ENCODE measurements at places on chromosomes 5 and 9.

GRCh38 chr5:9363449-9363848 lies 182.4 kb downstream of the SEMA5A start:
- DNase-seq = no peak

DNA sequence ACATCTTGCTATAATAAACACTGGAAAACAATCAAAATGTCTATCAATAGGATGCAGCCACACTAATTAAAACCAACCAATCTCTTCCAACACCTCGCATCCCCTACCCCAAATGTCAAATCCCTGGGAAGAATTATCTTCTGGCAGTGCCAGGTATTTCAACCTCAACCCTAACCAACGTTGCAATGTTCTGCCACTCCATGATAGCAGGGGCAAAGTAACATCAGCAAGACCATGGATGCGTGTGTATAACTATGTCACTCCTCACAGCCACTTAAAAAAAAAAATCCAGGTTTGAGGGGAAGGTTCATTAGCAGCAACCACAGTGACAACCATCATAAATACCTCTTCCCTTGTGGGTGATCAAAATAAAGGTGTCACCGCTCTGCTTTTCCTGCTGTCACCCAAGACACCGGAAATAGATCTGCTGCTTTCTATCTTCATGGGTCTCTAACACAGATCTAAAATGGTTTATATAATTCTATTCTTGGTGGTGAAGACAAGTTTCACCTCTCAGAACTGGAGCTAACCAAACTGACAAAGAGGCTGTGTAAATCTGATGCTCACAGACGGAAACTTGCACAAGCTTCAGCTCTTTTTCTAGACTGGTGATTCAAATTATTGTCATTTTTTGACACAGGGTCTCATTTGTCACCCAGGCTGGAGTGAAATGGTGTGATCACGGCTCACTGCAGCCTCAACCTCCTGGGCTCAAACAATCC lies 9.9 kb downstream of the HSPA9 start:
- DNase-seq = no peak

- no peak for DNase-seq
These were observed 231.1 kb upstream of the PAPPA start for GRCh38 chr9:115922444-115922843.

GRCh38 chr5:143290125-143290524 lies 113.4 kb downstream of the NR3C1 start:
- DNase-seq = no peak

DNA sequence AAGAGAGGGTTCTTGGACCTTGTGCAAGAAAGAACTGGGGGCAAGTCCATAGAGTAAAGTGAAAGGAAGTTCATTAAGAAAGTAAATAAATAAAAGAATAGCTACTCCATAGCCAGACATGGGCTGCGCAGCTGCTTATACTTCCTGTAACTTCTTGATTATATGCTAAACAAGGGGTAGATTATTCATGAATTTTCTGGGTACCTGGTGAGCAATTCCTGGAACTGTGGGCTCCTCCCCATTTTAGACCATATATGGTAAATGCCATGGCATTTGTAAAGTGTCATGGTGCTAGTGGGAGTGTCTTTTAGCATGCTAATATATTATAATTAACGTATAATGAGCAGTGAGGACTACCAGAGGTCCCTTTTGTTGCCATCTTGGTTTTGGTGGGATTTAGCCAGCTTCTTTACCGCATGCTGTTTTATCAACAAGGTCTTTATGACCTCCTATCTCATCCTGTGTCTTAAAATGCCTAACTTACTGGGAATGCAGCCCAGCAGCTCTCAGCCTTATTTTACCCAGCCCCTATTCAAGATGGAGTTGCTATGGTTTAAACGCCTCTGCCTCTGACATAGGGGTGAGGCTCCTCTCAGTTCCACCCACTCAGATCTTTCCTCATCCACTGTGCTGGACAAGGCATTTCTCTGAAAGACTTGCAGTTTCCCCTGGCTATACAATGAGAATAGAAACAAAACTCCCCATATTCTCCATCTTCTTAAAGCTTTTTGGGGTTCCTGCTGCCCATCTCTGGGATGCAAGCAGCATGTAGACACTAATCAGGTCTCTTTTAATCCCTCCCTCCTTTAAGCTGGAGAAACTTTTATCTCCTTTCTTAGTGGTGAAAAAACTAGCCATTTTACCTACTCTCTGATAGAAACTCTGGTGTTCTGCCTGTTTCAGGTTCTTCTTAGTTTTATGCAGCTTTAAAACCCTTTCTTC lies 91.2 kb downstream of the ARRDC3 start:
- no peak for DNase-seq

- no peak for DNase-seq
These were observed 54.0 kb upstream of the HSPB3 start for GRCh38 chr5:54401515-54401914.

GRCh38 chr9:3495855-3496254 lies 29.9 kb downstream of the RFX3 start:
- DNase-seq = no peak

GRCh38 chr9:127877566-127877998 lies at the start of gene AK1:
Gene AK1 (minus strand): TSS chr9:127877675. CDS start chr9:127874617, 3,058 bp downstream.
- DNase-seq = peak; percentile 89

DNA sequence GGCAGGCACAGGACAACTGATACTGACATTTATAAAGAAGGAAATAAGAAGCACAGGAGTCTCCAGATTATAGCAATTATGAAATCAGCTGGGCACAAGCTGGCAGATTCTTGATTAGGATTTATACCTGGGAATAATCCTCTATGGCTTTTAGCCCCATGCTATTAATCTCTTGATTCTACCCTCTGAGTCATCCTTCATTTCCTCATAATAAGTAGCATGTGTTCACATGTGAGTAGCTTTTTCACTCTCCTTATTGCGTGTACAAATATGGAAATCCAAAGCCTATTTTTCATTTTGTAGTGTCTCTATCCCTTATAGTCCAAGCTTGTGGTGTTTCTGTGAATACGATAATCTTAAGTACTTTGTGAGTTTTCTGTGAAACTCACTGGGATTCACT lies 185.0 kb upstream of the PRLR start:
- DNase-seq = no peak

GRCh38 chr5:55923865-55924500 lies 70.8 kb downstream of the IL6ST start:
- DNase-seq = no peak

- no peak for DNase-seq
These were observed 1.9 kb upstream of the PAEP start for GRCh38 chr9:135559606-135560005.

DNA sequence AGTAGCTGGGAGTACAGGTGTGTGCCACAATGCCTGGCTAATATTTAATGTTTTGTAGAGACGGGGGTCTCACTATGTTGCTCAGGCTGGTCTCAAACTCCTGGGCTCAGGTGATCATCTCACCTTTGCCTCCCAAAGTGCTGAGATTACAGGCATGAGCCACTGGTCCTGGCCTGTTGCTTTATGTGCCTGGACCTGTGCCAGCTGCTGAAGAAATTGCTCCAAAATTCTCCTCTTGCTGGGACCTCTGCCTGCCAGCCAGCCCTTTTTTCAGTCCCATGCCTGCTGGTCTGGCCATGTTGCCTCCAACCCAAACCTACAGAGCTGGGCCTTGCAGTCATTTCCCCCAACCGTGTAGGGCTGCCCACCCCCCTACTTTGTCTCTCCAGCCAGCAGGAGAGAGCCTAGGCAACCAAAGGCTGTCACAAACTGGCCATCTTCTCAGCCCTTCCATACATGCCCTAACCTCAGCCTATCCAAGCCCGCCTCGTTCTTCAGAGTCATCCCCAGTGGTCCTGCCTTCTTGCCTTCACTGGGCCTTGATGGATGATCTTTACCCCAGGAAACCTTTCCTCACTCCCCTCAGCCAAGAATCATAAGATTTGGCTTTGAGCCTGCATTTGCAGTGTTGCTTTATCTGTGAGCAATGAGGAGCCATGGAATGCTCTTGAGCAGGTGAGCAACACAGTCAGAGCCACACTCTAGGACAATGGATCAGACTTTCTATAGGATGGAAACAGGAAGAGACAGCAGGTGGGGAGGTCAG lies 27.4 kb upstream of the SYNPO start:
- no peak for DNase-seq

GRCh38 chr5:89313804-89314588 lies 431.0 kb upstream of the MEF2C start:
- DNase-seq = no peak

DNA sequence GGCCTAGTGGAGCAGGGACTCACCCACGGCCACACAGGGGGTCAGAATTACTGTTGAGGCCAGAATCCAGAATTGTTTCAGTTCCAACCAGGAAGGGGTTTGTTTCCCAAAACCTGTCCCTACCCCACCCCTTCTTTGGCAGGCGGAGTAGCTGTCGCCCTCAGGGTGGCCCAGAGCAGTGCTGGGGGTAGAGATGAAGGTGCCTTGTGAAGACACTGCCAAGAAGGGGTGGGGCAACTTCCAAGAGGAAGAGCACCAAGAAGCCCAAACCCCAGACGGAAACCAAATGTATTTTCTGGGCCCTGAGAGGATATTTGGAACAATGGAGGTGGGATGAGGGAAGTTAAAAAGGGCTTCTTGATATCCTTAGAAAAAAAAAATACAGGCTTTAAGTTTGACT lies 11.4 kb upstream of the NDST1 start:
- no peak for DNase-seq

DNA sequence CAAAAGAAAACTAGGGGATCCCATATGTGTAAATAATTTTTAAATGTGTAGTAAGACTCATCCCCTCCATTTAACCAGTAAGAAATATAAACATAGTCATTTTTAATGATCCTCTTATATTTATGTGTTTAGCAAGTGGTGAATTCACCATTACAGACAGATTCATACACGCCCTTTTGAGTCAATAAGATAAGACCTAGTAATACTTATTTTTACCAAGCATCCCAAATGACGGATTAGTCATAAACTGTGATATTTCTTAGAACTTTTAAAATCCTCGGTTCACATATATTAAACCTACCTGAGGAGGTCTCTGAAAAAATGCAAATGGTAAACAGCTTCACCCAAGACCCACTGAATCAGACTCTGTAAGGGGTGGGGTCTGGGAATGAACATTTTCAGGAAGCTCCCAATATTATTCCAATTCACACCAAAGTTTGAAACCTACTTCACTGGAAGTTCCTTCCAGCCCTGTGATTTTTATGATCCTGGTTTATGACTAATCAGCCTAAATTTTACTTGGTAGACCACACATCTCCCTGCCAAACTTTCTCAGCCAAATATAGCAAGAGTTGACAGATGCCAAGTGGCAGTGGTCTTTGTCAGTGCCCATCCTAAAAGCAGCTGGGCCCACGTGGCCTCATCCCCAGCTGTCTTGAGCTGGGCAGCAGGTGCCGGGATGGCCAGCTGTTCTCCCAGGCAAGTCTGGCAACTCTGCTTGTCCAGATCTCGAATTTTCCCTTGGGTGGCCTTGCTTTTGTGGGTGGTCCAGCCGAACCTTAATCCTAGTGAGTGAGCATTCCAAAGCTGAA lies 559.0 kb upstream of the RGMB start:
- DNase-seq = no peak

DNA sequence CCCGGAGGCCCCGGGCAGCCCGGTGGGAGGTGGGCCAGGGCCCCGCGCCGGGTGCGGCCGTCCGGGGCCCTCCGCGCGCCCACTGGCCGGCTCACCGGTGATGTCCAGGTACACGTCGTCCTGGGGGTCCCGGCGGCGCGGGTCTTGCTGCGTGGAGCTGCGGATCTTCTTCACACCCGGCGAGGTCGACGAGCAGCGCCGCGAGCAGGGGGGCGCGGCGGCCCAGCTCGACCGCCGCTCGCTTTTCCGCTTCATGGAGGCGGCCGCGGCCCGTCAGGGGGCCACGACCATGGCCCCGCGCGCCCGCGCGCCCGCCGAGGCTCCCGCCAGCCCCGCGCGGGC lies 548 bp downstream of the CDC14B start:
- DNase-seq = no peak

- DNase-seq = no peak
These were observed 156.5 kb upstream of the IL12B start for GRCh38 chr5:159486836-159487235.

- DNase-seq = no peak
These were observed 8.1 kb upstream of the UBE2D2 start for GRCh38 chr5:139552893-139553575.

GRCh38 chr9:93302586-93303257 lies 118.8 kb downstream of the WNK2 start:
- DNase-seq = no peak

DNA sequence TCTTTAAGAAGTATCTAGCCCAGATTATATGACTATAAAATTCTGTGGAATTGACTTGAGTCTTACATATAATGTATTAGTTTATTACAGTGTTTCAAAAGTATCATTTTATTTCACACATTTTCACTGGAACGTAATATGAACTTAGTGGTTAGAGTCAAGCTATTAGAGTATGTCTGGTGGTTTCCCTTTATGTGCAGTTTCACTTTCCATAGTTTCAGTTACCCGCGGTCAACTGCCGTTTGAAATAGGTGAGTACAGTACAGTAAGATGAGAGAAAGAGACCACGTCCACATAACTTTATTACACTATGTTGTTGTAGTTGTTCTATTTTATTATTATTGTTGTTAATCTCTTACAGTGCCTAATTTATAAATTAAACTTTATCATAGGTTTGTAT lies 50.5 kb downstream of the COMMD10 start:
- no peak for DNase-seq

GRCh38 chr9:114016101-114016500 lies 62.0 kb downstream of the AMBP start:
- no peak for DNase-seq

- peak; percentile 75 for DNase-seq
These were observed 51.7 kb downstream of the JADE2 start for GRCh38 chr5:134577022-134577795.

GRCh38 chr9:27150746-27151406 lies 41.9 kb downstream of the TEK start:
- no peak for DNase-seq

- DNase-seq = no peak
These were observed 23.8 kb upstream of the CPEB4 start for GRCh38 chr5:173864126-173865050.

DNA sequence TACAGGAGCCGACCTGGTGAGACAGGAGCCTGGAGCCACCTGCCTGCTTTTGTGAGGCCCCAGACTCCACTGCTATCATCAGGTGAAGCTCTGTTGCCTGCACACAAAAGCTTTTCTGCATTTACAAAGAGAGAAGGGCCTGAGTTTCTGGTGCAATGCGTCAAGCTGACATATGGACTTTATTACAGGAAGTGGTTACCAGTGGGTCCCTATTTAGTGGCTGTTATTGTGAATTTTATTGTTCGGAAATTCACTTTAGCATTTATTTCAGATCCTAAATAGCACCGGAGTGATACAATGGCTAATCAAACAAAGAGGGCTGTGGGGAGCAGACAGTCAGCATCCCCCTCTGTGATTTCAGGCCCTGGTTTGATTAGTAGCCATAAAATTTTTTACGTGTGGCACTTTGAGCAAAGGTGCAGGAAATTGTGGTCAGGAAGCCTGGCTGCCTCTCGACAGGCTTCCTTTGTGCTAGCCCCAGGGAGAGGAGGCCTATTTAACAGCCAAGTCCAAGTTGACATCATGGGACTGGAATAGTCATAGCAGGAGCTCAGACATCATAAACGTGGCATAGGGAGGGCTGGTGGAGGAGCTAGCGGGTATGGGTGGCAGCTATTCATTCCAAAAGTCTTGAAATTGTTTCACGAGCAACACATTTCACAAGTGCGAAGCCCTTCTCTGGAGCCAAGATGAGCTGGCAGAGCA lies 8.4 kb downstream of the TGFBI start:
- DNase-seq = no peak

Measured in posterior cingulate gyrus (tissue), 11 donors.